ENCODE measurements at places on chromosomes 2 and 18. TPM values are rescaled to one million over a fixed set of nuclear protein-coding genes. Genes with fewer than 3 reads are reported as not detected.

- peaks cover 2% of the 10 kb centered on the region for H3K36me3 ChIP-seq
- no peak overlapping the region for H3K4me3 ChIP-seq
- peaks cover 38% of the 10 kb centered on the region for H3K27me3 ChIP-seq
- no peaks in the 10 kb centered on the region for H3K4me1 ChIP-seq
These were observed 46.9 kb downstream of the PDE11A start for GRCh38 chr2:178025551-178026185.

DNA sequence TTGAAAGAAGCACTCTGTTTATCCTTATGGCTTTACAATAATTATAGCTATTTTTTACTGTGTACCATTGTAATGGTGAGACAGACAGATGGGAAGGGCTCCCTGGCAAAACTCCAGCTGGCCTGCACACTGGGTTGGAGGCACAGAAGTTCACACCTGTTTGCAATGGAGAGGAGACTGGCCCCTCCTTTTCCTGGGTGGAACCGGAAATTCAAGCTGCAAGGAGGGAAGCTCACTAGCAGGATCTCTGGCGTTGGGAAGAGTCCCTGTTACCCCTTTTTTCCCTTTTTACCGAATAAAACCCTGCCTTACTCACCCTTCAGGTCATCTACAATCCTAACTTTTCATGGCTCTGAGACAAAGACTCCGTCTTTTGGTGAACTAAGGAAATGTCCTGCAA lies 100.3 kb upstream of the TFPI start:
- H3K4me1 ChIP-seq = no peaks in the 10 kb centered on the region
- no peak overlapping the region for H3K27ac ChIP-seq
- H3K36me3 ChIP-seq = no peaks in the 10 kb centered on the region
- DNase-seq = no peak
- no peaks in the 10 kb centered on the region for H3K27me3 ChIP-seq

RAMP1 gene
- not detected for total RNA-seq

ARHGAP28 gene
- not detected for total RNA-seq

COLEC11 gene
- total RNA-seq = not detected

ALPI gene
- total RNA-seq = not detected

- H3K27me3 ChIP-seq = peaks cover 21% of the 10 kb centered on the region
- H3K27ac ChIP-seq = no peak overlapping the region
- H3K4me1 ChIP-seq = no peaks in the 10 kb centered on the region
- DNase-seq = no peak
- H3K4me3 ChIP-seq = no peak overlapping the region
- no peaks in the 10 kb centered on the region for H3K36me3 ChIP-seq
These were observed 275.1 kb downstream of the AGPS start for GRCh38 chr2:177667626-177668025.

DNA sequence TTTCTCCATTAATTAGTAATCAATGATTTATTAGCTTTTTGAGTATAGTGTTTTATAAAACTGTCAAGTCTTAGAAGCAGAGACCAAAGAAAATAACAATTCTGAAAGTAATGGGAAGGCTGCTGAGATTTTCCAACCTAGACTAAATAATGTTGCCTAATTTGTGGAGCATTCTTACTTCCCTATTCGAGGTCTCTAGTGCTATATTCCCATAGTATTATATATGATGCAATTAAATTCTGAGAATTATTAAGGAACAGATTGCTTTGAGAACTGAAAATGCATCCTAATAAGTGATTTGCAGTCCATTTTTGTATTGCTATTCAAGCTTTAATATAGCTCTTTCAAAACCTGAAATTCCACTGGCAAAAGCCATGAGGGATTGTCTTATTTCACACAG lies 27.7 kb upstream of the DOCK10 start:
- H3K4me3 ChIP-seq = no peak overlapping the region
- H3K36me3 ChIP-seq = no peaks in the 10 kb centered on the region
- H3K4me1 ChIP-seq = peaks cover 5% of the 10 kb centered on the region
- H3K27ac ChIP-seq = no peak overlapping the region
- no peak for DNase-seq

SERPINB8 gene
- 6.7 TPM for total RNA-seq

DNA sequence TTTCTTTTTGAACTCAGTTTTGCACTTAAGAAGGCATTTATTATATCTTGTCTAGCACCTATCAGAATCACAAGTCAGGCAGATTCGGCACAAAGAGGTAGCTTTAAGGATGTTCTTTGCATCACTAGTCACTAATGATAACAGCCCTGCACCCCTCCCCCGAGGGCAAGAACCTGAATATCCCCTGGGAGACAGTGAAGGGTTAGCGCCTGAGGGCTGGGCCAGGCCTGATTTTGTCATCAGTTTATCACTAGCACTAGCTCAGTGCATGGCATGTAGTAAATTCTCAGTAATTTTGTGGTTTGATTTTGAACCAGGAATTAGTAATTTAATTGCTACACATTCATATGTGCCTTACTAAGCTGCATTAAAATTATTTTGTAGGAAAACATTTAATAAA lies 23.9 kb upstream of the HS6ST1 start:
- no peak for DNase-seq
- H3K27me3 ChIP-seq = peaks cover 2% of the 10 kb centered on the region
- H3K27ac ChIP-seq = no peak overlapping the region
- no peak overlapping the region for H3K4me3 ChIP-seq
- no peaks in the 10 kb centered on the region for H3K4me1 ChIP-seq
- no peaks in the 10 kb centered on the region for H3K36me3 ChIP-seq

DNA sequence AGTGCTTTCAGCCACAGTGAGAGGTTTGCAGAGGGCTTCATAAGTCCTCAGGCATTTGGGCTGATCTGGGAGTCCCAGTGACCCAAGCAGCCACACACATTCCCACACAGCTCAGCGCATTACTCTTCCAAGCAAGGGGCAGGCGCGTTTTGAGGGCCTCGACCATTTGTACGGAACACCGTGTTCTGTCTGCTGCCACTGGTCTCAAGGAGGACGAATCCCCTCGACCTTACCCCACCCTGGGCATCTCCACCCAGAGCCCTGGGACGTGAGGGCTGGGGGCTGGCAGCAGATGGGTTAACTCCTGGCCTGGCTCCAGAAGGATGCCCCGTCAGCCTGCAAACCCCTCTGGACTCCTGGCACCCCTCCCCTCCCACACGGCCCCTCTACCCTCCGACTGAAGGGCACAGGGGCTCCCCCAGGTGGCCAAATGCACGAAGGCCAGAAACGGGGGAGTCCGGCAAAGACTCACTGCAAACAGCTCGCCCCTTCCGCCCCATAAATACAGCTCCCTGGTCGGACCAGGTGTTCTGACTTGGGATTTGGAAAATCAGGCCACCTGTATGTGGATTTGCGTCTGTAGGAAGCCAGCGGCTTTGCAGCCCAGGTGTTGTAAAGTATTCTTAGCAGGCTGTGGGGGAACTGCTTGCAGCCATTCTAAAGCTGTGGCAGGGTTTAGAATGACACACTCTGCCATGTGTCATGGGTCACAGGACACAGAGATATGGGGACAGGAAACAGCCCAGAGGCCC lies 33.6 kb upstream of the PTMA start:
- H3K27me3 ChIP-seq = no peaks in the 10 kb centered on the region
- no peak overlapping the region for H3K27ac ChIP-seq
- H3K4me1 ChIP-seq = peaks cover 4% of the 10 kb centered on the region
- H3K4me3 ChIP-seq = no peak overlapping the region

DNA sequence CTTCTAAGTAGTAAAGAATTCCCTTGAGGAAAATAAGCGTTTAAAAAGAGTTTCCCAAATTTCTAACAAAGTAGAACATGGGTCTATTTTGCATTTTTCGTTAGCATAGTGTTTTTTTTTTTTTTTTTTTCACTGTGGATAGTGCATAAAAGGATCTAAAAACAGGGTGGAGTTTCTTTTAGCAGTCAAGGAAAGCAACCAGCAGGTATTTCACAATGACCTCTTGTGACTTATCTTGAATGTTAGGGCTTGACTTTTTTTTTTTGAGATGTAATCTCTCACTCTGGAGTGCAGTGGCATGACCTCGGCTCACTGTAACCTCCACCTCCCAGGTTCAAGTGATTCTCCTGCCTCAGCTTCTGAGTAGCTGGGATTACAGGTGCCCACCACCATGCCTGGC lies 14.9 kb upstream of the DGKD start:
- peaks cover 13% of the 10 kb centered on the region for H3K4me1 ChIP-seq
- no peak overlapping the region for H3K4me3 ChIP-seq
- DNase-seq = no peak
- no peaks in the 10 kb centered on the region for H3K36me3 ChIP-seq

GRCh38 chr2:85433511-85434089 lies 15.1 kb downstream of the SH2D6 start:
- H3K36me3 ChIP-seq = no peaks in the 10 kb centered on the region
- no peaks in the 10 kb centered on the region for H3K27me3 ChIP-seq
- DNase-seq = no peak
- peaks cover 17% of the 10 kb centered on the region for H3K4me1 ChIP-seq
- H3K4me3 ChIP-seq = no peak overlapping the region

DNA sequence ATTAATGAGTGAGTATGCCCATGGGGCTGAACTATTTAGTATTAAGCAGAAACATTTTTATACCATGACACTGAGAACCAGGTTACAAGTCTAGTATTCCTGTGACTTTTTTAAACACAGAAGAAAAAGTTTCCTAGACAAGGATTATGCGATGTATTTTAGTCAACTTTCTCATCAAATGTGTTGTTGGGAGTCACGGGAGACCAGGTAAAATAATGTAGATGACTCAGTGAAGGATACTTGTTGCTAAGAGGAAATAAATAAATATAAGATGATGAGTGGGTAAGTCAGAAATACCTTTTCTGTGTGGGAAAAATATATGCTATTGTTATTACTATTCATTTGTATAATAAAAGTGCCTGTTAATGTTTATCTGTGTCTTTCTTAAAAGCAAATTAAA lies 23.4 kb downstream of the MBD5 start:
- DNase-seq = no peak
- H3K36me3 ChIP-seq = peaks cover 2% of the 10 kb centered on the region
- no peaks in the 10 kb centered on the region for H3K27me3 ChIP-seq
- H3K27ac ChIP-seq = no peak overlapping the region
- H3K4me3 ChIP-seq = no peak overlapping the region
- peaks cover 15% of the 10 kb centered on the region for H3K4me1 ChIP-seq

GRCh38 chr18:8632386-8632785 lies 23.1 kb downstream of the RAB12 start:
- DNase-seq = no peak
- H3K27me3 ChIP-seq = no peaks in the 10 kb centered on the region
- H3K4me3 ChIP-seq = no peak overlapping the region
- H3K36me3 ChIP-seq = peaks cover 2% of the 10 kb centered on the region
- H3K4me1 ChIP-seq = peaks cover 2% of the 10 kb centered on the region

All from T-helper 17 cell (primary cell).